A673 (cell line): ENCODE measurements at places on chromosomes 11 and 22. TPM values are rescaled to one million over a fixed set of nuclear protein-coding genes. Genes with fewer than 3 reads are reported as not detected.

- H3K27me3 ChIP-seq: no peaks in the 10 kb centered on the region
- no peak overlapping the region for H3K27ac ChIP-seq
- H3K4me3 ChIP-seq: no peak overlapping the region
- peaks cover 47% of the 10 kb centered on the region for H3K36me3 ChIP-seq
Observed at GRCh38 chr11:3738241-3738640, 59.1 kb downstream of the NUP98 start.

- peak; percentile 42 for DNase-seq
- no peaks in the 10 kb centered on the region for H3K27me3 ChIP-seq
- no peak overlapping the region for H3K4me3 ChIP-seq
- peaks cover 42% of the 10 kb centered on the region for H3K4me1 ChIP-seq
- H3K36me3 ChIP-seq: no peaks in the 10 kb centered on the region
- no peak overlapping the region for H3K27ac ChIP-seq
Observed at GRCh38 chr11:130478204-130478701, 29.8 kb downstream of the ADAMTS15 start.

DNA sequence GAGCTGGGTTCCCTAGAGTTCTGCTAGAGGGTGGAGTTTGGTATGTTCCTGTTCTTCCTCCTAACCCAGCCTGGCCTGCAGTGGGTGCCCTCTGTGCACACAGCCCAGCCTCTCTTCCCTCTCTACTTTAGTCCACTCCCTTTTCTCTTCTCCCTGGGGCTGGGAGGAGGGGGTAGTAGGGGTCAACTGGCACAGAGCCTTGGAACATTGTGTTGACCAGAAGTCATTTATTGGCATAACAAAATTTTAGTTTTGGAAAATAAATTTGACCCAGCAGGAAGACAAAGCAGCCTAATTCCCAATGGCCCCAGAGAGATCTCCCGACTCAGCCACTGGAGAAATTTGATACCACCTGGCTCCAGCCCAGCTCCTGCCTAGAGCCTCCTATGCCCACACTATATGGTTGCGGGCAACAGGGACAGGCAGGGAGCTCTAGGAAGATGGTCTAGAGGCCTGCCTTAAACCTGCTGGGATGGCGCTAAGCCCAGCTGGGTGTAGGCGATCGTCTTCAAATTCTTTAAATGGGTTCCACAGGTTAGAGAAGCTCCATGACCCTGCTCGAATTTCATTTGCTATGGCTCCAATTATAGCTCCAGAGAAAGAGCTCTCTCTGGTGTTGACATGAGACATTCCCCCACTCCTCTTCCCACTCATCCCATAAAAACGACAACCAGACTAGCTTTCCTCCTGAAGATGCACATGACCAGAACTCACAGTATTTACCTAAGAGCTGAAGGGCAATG is 9.9 kb downstream of the PCSK7 start:
- H3K4me1 ChIP-seq: peaks cover 23% of the 10 kb centered on the region
- peak; percentile 90 for DNase-seq
- no peak overlapping the region for H3K4me3 ChIP-seq
- no peaks in the 10 kb centered on the region for H3K27me3 ChIP-seq
- peaks cover 5% of the 10 kb centered on the region for H3K36me3 ChIP-seq

DNA sequence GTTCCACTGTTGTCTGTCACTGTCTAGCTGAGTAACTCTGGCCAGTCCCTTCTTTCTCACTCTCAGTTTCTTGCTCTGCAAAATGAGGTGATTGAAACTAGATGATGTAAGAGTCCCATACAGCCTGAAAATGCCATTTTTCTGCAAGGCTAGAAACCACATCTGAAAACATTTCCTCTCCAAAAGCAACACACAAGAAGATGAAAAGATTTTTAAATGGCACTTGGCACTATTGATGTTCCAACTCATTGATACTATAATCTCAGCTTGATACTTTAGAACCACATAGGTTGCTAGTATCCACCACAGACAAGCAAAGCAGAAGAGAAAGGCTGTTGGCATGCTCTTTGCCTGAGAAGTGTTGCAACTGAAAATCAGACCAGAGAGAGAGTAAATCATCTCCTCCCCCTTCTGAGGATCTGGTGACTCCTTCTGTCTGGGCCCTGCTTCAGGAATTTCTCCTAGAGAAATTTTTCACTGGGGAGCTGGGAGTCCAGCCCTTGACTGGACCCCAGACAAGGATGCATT is 1217.9 kb downstream of the LRRC4C start:
- H3K4me3 ChIP-seq: no peak overlapping the region
- no peaks in the 10 kb centered on the region for H3K36me3 ChIP-seq
- peak; percentile 31 for DNase-seq
- H3K27me3 ChIP-seq: no peaks in the 10 kb centered on the region
- no peak overlapping the region for H3K27ac ChIP-seq
- H3K4me1 ChIP-seq: peaks cover 5% of the 10 kb centered on the region

Gene SMIM35
- not detected in 2 replicates for total RNA-seq

Gene DDX17
- total RNA-seq: 343 and 350 TPM in 2 replicates

Gene FADD
- 53.7 and 62.7 TPM in 2 replicates for total RNA-seq

Gene IL18
- not detected in 2 replicates for total RNA-seq

Gene C11orf42
- not detected in 2 replicates for total RNA-seq

Gene SMIM38
- 0.59 and 0.88 TPM in 2 replicates for total RNA-seq

Gene SLC6A5
- not detected in 2 replicates for total RNA-seq
